Epithelial cell of alveolus of lung (primary cell): ENCODE measurements at places on chromosomes 4 and X. TPM values are rescaled to one million over a fixed set of nuclear protein-coding genes. Genes with fewer than 3 reads are reported as not detected.

ITIH6 gene
- total RNA-seq, result not detected in 2 replicates

ZMAT1 gene
- total RNA-seq, result not detected in 2 replicates

DUSP9 gene
- total RNA-seq, result 0.32 and 0.39 TPM in 2 replicates

GPRASP2 gene
- 11.5 and 13.4 TPM in 2 replicates for total RNA-seq
